ENCODE measurements at places on chromosomes 4 and X.

GRCh38 chr4:163949976-163950601 lies 455.6 kb downstream of the TMA16 start:
- no peak for DNase-seq

DNA sequence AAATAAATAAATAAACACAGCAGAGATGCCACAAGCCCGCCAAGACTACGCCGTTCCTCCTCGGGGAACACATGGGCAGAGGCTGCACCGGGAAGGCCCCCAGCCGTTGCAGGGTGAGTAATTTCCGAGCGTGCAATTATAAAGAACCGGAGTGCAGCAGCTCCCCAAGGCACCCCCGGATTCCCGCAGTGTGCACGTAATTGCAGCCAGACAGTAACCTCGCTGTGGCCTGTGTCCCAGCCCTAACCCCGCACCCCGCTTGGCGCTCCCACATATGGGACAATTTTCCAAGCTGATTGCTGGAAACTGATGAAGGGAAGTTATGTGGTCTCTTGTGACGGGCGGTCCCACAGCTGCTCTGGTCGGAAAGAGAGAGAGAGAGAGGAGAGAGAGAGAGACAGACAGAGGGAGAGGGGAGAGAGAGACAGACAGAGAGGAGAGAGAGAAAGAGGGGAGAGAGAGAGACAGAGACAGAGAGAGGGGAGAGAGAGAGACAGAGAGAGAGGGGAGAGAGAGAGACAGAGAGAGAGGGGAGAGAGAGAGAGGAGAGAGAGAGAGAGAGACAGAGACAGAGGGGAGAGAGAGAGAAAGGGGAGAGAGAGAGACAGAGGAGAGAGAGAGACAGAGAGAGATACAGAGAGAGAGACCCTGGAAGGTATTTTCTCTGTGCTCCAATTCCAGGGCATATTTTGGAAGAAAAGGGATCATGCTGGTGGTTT lies 275.4 kb downstream of the SHOX start:
- DNase-seq, result no peak

DNA sequence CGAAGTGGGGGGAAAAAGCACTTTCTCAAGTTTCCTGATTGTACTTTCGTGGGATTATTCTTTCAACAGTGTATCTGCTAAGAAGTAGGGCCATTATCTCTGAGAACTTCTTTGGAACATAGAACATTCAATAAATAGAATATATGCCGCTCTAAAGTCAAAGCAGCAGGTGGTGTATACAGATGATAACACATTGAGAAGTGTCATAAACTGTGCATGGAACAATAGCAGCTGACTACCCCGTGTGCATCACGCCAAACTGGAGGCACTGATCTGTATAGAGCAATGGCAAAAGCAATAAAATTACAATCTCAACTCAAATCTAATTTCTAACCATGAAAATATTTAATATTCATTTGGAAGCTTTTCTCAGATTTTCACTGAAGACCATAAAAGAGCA lies 175.3 kb downstream of the DCTD start:
- no peak for DNase-seq

- DNase-seq, result no peak
Measured at GRCh38 chrX:22742174-22742573, 257.6 kb upstream of the DDX53 start.

GRCh38 chrX:150693725-150694574 lies 754 bp downstream of the MTMR1 start:
- DNase-seq, result peak; percentile 24

GRCh38 chrX:56233682-56234081 lies 1.5 kb downstream of the KLF8 start:
- DNase-seq, result no peak

Measured in stimulated activated CD4-positive, alpha-beta T cell treated with anti-CD3 and anti-CD28 coated beads, Interleukin-1b, Interleukin-23, amount 100 ng/mL, for 1 hour (primary cell).